RCC 7860 (cell line): ENCODE measurements at places on chromosomes 2 and 18.

DNA sequence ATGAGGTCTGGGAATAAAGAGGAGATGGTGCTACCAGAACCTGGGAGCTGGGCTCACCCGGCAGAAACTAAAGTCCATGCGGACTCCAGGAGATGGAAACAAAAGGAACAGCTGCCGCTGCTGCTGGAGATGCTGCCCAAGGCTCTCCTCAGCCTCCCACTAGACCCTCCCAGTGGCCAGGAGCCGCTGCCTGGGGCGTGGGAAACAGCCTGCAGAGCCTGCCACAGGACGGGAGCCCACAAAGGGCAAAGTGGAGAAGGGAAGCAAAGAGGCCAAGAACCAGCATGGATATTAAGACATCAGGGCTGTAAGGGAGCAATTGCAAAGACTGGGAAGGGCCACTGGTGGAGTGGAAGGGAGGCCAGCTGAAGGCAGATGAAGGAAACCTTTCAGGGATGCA lies 179.6 kb downstream of the NCK2 start:
- DNase-seq, result no peak

- DNase-seq, result no peak
These were observed 200.6 kb downstream of the TCF4 start for GRCh38 chr18:55387139-55387984.

GRCh38 chr18:34740101-34740500 lies 30.0 kb downstream of the DTNA start:
- DNase-seq, result no peak

GRCh38 chr2:85772841-85773491 lies 19.2 kb downstream of the ATOH8 start:
- no peak for DNase-seq

- no peak for DNase-seq
These were observed 138.6 kb upstream of the NDUFV2 start for GRCh38 chr18:8963876-8964275.

DNA sequence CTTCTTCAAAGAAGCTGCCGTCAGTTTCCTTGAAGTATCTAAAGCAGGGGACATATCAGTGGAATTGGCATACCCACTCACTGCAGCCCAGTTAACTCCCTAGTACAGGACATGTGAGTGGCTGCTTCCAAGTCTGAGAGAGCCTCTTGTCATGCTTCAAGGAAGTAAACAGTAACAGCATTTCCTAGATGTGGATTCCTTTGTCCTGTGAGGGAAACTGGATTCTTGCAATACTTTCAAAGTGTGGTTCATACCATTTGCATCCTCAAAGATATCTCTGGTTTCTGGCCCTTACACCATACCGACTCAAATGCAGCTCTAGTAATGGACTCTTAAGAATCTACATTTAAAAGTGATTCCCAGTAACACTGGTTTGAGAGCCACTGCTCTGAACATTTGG lies 87.2 kb downstream of the ESCO1 start:
- no peak for DNase-seq

GRCh38 chr2:9627310-9627709 lies 3.5 kb downstream of the YWHAQ start:
- peak; percentile 22 for DNase-seq

GRCh38 chr2:50558182-50558581 lies 473.8 kb downstream of the NRXN1 start:
- no peak for DNase-seq

DNA sequence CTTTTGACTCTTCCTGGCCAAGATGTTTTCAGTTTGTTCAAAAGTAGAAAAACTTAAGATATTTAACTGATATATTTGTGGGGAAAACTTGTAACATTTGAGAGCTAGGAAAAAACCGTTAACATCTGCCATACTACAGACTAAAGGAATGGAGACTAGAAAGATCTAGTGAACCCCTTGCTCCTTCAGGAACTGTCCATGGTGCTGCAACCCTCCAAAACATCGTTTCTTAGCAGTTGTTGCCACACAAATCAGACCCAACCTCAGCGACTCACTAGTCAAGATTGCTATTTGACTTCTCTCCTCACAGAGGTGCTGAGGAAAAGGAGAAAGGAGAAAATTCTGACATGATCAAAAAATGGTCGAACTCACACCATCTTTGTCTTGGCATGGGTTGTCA lies 393.8 kb upstream of the LYPD1 start:
- peak; percentile 9 for DNase-seq

DNA sequence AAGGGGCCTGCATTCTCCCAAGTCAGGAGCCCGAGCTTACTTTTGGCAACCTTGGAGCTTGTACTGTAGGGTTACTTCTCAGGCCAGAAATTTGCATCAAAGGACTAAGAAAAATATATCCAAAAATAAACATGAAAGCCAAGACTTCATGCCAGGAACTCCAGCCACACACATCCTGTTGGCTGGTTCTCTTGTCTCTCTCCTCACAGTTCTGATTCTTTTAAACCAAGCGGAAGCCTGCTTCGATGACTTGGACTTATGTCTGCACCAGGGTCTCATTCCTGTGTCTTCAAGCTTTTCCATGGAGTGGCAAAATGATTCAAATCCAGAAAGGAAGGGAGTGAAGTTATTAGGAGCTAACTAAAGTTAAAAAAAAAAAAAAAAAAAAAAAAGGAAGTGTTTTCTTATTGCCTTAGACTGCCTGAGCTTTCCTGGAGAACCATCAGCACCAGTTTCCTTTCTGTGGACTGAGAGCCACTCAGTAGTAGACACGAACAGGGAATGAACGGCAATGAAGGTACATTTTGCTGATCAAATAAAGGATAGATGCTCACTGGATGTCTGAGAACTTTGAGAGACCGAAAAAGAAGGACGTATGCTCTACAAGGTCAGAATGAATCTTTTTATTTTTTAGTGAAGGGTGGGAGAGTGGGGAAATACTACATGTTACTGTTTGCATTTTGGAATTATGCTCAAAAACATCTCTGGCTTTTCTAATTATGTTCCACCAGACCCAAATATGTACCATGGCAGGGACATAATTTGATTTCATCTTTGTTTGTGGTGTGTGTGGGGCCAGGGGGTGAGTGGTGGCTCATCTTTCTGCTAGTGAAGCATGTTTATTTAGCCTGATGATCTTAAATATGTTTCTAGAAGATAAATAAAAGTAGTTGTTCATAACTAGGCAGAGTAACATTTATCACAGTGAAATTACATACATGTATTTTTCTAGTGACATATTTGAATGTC lies 86.0 kb downstream of the RAPGEF4 start:
- no peak for DNase-seq

GRCh38 chr2:14909795-14910194 lies 277.3 kb downstream of the LRATD1 start:
- no peak for DNase-seq

DNA sequence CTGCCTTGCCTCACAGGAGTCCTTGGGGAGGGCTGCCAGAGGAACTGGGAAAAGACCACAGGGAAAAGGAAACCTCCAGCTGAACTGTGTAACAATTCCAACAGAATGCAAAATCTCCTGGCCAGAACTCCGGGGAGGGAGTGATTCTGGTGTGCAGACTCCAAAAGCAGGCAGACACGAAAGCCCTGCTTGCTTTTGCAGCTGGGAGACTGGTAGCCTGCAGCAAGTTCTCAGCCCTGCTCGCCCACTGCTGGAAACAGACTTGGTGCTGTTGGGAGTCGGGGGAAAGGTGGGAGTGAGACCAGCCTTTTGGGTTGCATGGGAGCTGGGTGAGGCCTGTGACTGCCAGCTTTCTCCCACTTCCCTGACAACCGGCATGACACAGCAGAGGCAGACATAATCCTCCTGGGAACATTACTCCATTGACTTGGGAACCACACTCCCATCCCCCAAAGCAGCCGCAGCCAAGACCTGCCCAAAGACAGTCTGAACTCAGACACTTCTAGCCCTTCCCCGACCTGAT lies 26.0 kb upstream of the NMI start:
- no peak for DNase-seq

DNA sequence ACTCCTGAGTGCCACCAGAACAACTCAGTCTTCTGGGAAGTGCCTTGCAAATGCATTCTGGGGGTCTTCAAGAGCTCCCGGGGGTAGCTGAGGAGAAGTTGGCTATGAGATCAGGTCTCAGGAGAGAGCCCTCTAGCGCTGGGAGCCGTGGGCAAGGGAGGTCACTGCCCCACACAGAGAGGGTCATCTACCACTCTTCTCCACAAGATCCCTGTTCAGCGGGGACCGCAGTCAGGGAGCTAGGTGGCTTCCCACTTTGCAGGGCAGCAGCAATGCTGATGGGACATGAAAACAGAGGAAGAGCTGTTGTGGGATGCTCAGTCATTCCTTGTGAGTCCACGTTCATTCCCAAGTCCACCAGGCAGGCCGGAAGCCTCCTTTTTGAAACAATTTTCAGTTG lies 66.6 kb downstream of the ACKR3 start:
- no peak for DNase-seq

DNA sequence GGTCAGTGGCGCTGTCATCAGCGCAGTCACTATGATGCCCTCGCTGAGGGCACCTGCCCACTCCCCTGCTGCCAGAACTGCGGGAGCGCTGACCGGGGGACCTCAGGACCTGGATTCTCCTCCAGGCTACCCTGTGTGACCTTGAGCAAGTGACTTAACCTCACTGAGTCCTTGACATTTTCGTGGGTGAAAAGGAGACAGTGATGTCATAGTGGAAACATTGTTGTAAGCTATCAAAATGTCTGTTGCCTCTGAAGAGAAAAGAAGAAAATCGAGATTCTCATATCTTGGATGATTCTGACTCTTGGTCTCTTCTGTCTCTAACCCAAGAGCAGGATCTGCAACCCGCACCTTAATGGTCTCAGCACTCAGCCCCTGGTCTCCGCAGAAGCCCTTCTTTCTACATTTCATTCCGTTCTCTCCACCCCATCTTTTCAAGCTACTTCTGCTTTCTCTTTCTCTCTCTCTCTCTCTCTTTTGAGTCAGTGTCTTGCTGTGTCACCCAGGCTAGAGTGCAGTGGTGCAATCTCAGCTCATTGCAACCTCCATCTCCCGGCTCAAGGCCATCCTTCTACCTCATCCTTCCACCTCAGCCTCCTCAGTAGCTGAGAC lies 978 bp upstream of the TUBA4A start:
- DNase-seq, result no peak

- no peak for DNase-seq
These were observed 44.5 kb downstream of the MAPRE2 start for GRCh38 chr18:35085450-35086380.

- no peak for DNase-seq
These were observed 262.8 kb upstream of the AGAP1 start for GRCh38 chr2:235230821-235231601.

- DNase-seq, result peak; percentile 8
These were observed 98.3 kb upstream of the ID2 start for GRCh38 chr2:8583400-8584173.

DNA sequence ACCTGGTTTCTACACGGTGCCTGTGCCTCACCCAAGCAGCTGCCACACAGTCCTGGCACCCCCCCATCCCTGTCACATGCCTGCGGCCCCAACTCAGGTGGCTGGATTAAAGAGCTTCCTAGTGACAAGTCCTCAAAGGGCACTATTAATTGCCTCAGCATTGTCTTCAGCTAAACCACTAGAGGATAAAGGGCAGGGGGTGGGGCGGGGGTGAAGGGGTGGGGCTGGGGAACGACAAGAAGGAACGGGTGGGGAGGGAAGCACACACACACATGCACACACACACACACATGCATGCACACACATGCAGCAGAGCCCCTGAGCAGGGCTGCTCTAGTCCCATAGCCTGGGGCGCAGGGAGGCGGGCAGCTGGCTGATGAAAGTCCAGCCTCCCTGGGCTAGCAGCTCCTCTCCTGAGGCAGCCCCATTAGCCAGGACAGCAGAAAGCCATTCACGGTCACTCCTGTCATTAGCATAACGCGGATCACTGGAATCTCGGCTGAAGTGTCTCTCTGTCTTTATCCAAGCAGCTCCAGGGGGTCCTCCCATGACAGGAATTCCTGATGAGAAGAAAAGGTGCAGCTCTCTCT lies 7.4 kb upstream of the TEX261 start:
- DNase-seq, result no peak

DNA sequence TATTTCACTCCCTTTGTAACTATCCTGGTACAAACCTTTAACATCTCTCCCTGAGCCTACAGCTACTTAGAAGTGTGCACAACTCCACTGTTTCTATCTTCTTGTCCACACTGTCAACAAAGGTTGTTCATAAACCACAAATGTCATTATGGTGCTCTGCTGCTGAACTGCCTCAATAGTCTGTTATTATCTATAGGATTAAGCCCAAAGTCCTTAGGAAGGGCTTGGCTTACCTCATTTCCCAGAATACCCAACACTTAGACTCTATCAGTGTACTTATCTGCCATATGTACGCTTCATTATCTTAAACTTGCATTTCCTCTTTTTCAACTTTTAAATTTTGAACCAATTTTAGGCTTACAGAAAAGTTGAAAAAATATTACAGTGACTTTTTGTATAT lies 94.2 kb downstream of the HNMT start:
- no peak for DNase-seq

DNA sequence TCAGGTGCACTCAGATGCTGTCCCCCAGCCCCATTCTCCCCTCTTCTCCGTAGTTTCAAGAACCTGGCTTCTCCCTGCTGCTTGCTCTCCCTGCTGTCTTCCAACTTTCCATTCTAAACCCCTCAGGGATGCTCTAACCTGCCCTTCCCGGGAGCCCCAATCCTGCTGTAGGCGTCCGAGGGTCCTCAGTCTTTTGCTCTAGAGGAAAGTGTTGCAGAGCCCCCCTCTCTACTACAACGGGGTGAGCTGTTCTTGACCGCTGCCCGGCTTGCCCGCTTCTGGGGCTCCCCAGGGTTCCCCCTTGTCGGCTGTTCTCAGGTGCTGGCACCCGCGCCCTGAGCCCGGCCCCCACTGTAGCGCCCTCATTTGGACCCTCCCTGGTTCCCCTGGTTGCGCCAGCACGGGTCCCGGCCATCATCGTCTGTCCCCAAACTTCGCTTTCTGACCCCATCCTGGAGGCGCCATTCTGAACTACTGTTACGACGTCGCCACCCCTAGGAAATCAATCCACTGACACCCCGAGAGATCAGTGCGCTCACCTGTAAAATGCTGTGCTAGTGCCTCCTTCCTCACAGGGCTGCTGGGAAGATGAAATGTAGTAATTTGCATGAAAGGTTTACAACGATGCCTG lies 31.9 kb upstream of the REG3G start:
- DNase-seq, result no peak

- no peak for DNase-seq
These were observed 47.1 kb downstream of the LAMA1 start for GRCh38 chr18:7070466-7070865.

GRCh38 chr2:215619022-215619958 lies 183.4 kb upstream of the FN1 start:
- DNase-seq, result peak; percentile 90

- DNase-seq, result peak; percentile 95
These were observed 19.5 kb downstream of the GPR45 start for GRCh38 chr2:105261061-105261460.

- DNase-seq, result no peak
These were observed 218.0 kb downstream of the IRS1 start for GRCh38 chr2:226581661-226582060.

GRCh38 chr2:226970362-226970761 lies 134.5 kb downstream of the RHBDD1 start:
- DNase-seq, result no peak

DNA sequence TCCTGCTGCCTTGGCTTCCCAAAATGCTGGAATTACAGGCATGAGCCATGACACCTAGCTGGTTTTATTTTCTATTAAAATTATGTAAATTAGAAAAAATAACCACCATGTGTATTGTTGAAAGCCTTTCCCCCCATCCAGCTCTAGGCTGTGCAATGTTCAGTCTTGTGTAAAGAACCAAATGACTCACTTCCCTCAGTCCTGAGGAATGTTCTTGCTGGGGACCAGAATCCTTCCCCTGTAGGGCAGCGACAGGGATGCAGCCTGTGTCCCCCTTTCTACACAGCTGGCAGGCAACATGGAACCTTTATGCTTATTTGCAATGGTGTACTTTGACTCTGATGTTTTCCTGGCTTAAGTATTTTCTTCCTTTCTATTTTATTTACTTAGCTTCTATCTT lies 29.4 kb downstream of the AOX1 start:
- peak; percentile 85 for DNase-seq
